ENCODE measurements at places on chromosomes 6 and 20. TPM values are rescaled to one million over a fixed set of nuclear protein-coding genes. Genes with fewer than 3 reads are reported as not detected.
A peak's percentile ranks its signal among the peaks of the same experiment; 100 is the strongest.

- peaks cover 40% of the 10 kb centered on the region for H3K36me3 ChIP-seq
- no peaks in the 10 kb centered on the region for H3K4me1 ChIP-seq
- DNase-seq: no peak
- H3K27me3 ChIP-seq: no peaks in the 10 kb centered on the region
- no peak overlapping the region for H3K27ac ChIP-seq
- H3K4me3 ChIP-seq: no peak overlapping the region
Measured at GRCh38 chr20:41440882-41441281, 74.3 kb upstream of the EMILIN3 start.

The BIRC7 gene
- not detected for polyA plus RNA-seq

The TBC1D22B gene
- polyA plus RNA-seq: 9.2 TPM

GRCh38 chr6:75566137-75566767 lies 35.4 kb upstream of the SENP6 start:
- no peak for DNase-seq
- no peak overlapping the region for H3K27ac ChIP-seq
- H3K27me3 ChIP-seq: peaks cover 22% of the 10 kb centered on the region
- H3K36me3 ChIP-seq: peaks cover 25% of the 10 kb centered on the region
- no peak overlapping the region for H3K4me3 ChIP-seq

The GLYATL3 gene
- polyA plus RNA-seq: not detected

The XRN2 gene
- polyA plus RNA-seq: 56.1 TPM

DNA sequence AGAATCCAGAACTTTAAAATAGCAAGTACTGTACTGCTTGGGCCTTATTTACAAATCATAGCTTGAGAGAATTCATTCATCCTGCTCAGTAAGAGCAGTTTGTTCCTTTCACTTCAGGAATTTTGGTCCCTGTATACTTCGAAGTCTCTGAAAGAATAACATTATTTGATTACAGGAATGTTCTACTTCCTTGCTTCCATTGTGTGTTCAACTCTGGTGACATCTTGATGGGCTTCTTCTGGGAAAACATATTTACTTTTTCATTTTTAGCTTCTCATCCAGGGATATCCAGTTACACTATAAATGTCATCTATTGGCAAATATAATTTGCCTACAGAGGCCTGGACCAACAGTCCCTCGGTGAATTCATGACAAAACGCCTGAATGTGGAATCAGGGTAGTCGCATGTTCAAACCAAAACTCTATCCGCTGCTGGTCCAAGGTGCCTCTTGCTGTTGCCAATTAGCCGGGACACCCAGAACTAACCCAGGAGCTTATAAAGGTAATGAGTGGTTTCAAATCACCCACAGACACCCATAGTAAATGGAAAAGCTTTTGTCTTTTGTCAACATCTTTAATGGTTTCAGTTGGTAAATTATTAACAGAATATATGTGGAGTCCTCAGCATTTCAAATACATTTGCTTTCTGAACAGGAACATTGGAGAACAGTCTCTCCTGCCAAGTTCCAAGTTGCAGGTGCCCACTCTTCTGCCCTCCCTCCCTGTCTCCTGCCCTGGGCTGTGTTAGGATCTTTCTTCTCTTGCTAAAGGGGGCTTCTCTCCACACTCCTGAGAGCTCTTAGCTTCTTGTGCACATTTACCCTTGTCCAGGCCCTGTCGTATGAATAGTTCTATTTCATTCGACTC lies 162.5 kb upstream of the CITED2 start:
- peaks cover 10% of the 10 kb centered on the region for H3K4me1 ChIP-seq
- DNase-seq: no peak
- H3K27me3 ChIP-seq: no peaks in the 10 kb centered on the region
- H3K36me3 ChIP-seq: no peaks in the 10 kb centered on the region
- H3K4me3 ChIP-seq: no peak overlapping the region
- H3K27ac ChIP-seq: no peak overlapping the region

- H3K4me3 ChIP-seq: no peak overlapping the region
- H3K27ac ChIP-seq: no peak overlapping the region
- H3K36me3 ChIP-seq: no peaks in the 10 kb centered on the region
- no peaks in the 10 kb centered on the region for H3K4me1 ChIP-seq
- H3K27me3 ChIP-seq: peaks cover 57% of the 10 kb centered on the region
- no peak for DNase-seq
Measured at GRCh38 chr20:58056921-58057686, 171.3 kb downstream of the ANKRD60 start.

DNA sequence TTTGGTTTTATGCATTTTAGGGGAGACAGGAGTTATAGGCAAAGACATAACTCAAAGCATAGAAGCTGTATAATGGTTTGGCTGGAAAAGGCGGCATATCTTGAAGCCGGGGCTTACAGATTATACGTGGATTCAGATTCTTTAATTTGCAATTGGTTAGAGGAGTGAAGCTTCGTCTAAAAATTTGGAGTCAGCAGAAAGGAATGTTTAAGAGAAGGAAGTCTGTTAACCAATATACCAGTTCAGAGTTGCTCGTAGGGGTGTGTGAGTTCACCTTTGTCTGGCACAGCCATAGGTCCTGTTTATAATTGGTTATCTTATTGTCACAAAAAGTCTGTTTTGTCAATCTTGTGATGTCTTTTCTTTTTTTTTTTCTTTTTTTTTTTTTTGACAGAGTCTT lies 8.9 kb downstream of the ARHGAP40 start:
- H3K36me3 ChIP-seq: no peaks in the 10 kb centered on the region
- H3K27ac ChIP-seq: no peak overlapping the region
- H3K4me3 ChIP-seq: no peak overlapping the region
- DNase-seq: no peak
- peaks cover 3% of the 10 kb centered on the region for H3K4me1 ChIP-seq

The GFRAL gene
- polyA plus RNA-seq: not detected

The GRIK2 gene
- not detected for polyA plus RNA-seq

DNA sequence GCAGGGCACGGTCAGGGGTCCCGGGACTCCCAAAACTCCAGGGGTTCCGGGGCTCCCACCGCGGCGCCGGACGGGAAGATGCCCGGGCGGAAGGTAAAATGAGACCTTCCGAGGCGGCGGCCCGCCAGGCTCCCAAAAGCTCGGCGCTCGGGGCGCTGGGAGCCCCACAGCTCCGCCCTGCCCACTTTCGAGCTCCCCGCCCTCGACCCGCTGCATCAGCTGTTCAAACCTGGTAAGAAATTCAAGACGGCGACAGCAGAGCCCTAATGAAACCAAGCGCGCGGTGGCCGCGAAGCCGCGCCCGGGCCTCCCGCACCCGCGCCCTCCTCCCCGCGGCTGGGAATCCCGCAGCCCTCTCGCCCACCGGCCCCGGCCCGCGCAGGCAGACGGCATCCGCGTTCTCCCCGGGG lies 369 bp downstream of the SLC4A11 start:
- peak; percentile 55 for DNase-seq
- no peaks in the 10 kb centered on the region for H3K36me3 ChIP-seq
- H3K27me3 ChIP-seq: peaks cover 69% of the 10 kb centered on the region
- peak overlapping the region; percentile 84 for H3K4me3 ChIP-seq

GRCh38 chr20:42744756-42745465 lies 444.8 kb downstream of the PTPRT start:
- H3K27me3 ChIP-seq: no peaks in the 10 kb centered on the region
- H3K4me3 ChIP-seq: no peak overlapping the region
- no peaks in the 10 kb centered on the region for H3K36me3 ChIP-seq
- DNase-seq: no peak
- H3K27ac ChIP-seq: no peak overlapping the region

The CD24 gene
- 137 TPM for polyA plus RNA-seq

DNA sequence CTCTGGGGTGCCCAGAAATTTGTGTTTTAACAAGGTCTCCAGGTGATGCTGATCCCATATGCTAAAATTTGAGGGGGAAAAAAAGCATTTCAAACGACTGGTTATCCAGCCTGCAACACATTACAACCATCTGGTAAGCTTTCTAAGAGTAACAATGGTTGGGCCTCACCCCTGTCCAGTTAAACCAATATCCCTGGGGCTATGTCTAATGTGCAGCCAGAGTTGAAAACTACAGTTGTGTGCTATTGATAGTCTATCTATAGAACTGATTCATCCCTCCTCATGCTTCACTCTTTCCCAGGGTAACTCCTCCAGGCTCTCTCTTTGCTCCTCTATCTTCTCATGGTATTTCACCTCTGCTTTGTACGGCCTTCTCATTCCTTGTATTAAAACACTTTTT lies 458.3 kb downstream of the MMUT start:
- no peaks in the 10 kb centered on the region for H3K36me3 ChIP-seq
- no peak overlapping the region for H3K27ac ChIP-seq
- H3K4me1 ChIP-seq: no peaks in the 10 kb centered on the region
- DNase-seq: no peak

DNA sequence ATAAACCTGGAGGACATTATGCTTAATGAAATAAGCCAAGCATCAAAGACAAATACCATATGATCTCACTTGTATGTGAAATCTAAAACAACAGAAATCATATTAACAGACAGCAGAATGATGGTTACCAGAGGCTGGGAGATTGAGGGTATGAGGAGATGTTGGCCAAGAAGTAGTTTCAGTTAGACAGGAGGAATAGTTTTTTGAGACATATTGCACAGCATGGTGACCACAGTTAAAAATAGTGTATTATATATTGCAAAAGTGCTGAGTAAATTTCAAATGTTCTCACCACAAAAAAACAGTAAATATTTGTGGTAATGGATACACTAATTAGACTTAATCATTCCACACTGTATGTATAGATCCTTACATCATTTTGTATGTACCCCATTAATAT lies 1.8 kb downstream of the GABRR1 start:
- peaks cover 11% of the 10 kb centered on the region for H3K27me3 ChIP-seq
- no peak for DNase-seq
- H3K36me3 ChIP-seq: no peaks in the 10 kb centered on the region
- no peak overlapping the region for H3K27ac ChIP-seq
- H3K4me1 ChIP-seq: no peaks in the 10 kb centered on the region

- H3K27ac ChIP-seq: peak overlapping the region; percentile 63
- no peaks in the 10 kb centered on the region for H3K27me3 ChIP-seq
- peaks cover 50% of the 10 kb centered on the region for H3K4me1 ChIP-seq
Measured at GRCh38 chr6:108251252-108251651, 9.6 kb downstream of the SNX3 start.

The RARS2 gene
- 24.2 TPM for polyA plus RNA-seq

The MAPK13 gene
- polyA plus RNA-seq: 53.4 TPM
